Mammary epithelial cell (primary cell): ENCODE measurements at places on chromosomes 12 and 14. TPM values are rescaled to one million over a fixed set of nuclear protein-coding genes. Genes with fewer than 3 reads are reported as not detected.

GRCh38 chr12:99476956-99477355, 170.6 kb upstream of the GARIN6 start:
- DNase-seq = no peak

CLEC6A gene
- total RNA-seq = not detected in 2 replicates

BRMS1L gene
- total RNA-seq = 4.0 TPM

DNA sequence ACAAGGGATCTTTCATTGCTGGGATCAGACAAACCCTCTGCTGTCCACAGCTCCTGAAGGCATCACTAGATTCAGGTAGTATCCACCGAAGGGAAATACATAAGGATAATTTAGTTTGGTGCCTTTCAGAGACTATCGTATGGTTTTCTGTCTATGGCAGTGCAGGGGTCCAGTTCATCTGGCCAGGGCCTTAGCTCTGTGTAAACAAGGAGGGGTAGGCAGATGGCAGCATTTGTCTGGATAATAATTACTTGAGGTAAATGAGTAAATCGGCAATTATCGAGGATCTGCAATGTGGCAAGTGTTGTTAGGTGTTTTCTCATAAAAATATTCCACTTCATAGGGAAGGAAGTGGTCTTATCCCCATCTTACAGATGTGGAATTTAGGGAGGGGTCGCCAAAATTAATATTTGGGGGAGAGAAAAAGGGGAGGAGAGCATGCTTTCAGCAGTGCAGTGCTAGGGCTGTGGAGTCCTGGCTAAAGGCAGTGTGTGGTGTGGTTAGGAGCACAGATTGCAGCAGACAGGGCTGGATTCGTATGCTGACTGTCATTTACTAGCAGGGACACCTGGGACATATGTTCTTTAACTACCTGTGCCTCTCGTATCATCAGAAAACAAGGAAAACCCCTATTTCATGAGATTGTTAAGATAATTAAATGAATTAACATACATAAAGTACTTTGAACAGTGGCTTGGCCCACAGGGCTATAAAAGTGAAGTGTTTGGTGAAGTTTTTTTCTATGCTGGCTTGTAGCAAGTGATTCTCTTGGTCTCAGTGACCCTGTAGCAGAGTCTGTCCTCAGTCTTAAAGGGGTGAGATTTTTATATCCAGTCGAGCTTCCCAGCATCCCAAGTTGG, 27.1 kb downstream of the RASSF8 start:
- DNase-seq = no peak

- DNase-seq = no peak
Observed at GRCh38 chr12:120865098-120865497, 39.1 kb downstream of the SPPL3 start.

DNA sequence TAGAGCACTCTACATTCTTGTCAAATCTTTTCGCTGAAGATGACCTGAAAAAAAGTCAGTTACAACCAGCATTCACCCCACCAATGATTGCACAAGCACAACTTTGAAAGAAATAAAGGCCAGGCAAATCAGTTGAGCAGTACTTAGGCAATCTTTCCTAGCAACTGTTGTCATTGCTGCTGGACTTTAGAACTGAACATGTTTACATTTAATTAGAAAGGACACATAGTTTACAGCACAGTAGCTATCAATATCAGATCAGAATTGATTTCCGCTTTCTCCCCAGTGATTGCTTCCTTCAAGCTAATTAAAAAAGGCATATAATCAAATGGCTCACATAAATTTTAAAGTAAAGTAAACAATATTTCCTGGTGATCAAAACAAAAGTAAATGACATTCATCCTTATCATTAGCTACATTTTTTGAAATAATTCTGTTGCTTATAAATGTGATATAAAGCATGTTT, 128.4 kb downstream of the FOXA1 start:
- DNase-seq = no peak

- DNase-seq = no peak
Observed at GRCh38 chr12:52091869-52092268, 12.4 kb downstream of the SMIM41 start.

KRT73 gene
- not detected in 2 replicates for total RNA-seq

- no peak for DNase-seq
Observed at GRCh38 chr12:50988871-50989270, 36.5 kb downstream of the HIGD1C start.

DNA sequence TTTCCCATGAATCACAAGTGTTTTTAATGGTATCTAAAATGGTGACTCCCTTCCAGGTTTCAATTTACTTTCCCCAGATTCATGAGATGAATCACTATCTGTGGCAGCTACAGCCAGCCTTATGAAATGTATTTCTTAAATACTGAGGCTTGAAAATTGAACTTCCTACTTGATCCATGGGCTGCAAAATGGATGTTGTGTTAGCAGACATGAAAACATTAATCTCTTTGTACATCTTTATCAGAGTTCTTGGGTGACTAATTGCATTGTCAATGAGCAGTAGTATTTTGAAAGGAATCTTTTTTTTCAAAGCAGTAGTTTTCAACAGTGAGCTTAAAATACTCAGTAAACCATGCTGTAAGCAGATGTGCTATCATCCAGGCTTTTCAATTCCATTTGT, 250.8 kb downstream of the SLC6A15 start:
- DNase-seq = peak; percentile 32

DNA sequence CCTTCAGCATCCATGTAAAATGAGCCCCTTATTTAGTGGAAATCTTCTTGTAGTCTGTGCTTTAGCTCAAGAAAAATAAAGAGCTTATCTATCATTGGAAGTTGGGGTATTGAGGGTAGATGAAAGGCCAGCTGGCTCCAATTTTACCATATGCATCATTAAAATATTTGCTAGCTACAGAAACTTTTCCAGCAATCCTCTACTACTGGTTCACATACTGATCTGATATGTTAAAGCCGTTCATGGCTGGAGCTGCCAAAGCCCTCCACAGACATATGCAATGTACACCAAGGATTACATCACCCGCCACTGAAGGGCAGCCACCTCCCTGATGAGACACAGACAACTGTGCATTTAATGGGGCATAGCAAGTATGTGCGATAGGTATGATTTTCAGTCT, 1205.3 kb downstream of the GALC start:
- no peak for DNase-seq

DNA sequence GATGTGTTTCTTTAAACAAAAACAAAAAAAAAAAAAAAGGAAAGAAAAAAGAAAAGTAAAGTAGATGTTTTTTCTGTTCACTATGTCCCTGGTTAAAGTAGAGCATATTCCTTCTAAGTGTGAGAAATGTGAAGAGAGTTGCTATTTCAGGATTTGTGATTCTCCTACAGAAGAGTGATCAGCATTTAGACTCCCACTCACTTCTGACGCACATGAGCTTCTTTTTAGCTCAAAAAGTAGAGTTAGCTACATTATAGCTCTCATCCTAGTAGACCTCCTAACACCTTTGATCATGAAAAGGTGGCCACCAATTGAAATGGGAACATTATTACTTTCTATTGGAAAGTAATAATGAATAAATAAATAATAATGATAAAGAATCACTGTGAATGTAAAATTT, 368.2 kb downstream of the NAV3 start:
- DNase-seq = no peak

GRCh38 chr14:104579507-104579906, at the start of gene C14orf180:
TSS of gene C14orf180 (plus strand) at chr14:104579764. CDS start at chr14:104586431, 6,667 bp downstream.
- DNase-seq = no peak

KCNMB4 gene
- total RNA-seq = 1.0 TPM

CPNE8 gene
- total RNA-seq = 20.0 and 23.4 TPM in 2 replicates

GRCh38 chr14:56657604-56658003, 78.0 kb downstream of the TMEM260 start:
- DNase-seq = no peak

DNA sequence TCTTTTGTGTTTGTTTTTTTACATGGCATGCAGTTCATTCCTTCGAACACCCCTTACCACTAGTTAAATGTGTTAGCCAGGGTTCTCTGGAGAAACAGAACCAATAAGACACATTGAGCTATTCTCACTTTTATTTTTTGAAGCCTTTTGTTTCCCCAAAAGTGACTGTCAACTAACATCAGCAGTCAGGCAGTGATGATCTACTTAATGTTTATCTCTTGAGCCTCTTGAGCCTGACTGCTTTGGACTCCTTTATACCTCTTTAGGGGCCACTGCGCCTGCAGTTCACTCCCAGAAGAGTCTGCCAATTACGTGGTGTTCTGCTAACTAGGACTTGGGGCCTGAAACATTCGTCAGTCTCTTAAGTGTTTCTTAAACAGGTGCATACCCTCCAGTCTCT, 163.7 kb upstream of the FLRT2 start:
- no peak for DNase-seq

GRCh38 chr12:93989949-93990348, 158.4 kb upstream of the PLXNC1 start:
- no peak for DNase-seq

DNA sequence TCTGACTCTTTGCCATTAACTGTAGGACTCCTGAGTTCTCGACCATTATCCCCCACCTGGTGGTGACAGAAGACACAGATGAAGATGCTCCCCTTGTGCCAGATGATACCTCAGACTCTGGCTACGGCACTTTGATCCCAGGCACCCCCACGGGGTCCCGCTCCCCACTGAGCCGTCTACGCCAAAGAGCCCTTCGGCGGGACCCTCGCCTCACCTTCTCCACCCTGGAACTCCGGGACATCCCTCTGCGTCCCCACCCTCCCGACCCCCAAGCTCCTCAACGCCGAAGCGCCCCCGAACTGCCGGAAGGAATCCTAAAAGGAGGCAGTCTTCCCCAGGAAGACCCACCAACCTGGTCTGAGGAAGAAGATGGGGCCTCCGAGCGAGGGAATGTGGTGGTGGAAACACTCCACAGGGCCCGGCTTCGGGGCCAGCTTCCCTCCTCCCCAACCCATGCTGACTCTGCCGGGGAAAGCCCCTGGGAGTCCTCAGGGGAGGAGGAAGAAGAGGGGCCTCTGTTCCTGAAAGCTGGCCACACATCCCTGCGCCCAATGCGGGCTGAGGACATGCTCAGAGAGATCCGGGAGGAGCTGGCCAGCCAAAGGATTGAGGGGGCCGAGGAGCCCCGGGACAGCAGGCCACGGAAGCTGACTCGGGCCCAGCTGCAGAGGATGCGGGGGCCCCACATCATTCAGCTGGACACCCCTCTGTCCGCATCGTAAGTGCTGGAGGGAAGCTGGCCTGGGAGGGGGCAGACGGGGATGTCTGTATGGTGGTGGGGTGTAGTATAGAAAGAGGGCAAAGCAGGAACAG, 14.4 kb downstream of the TNFRSF1A start:
- DNase-seq = no peak

GRCh38 chr12:24839268-24839791, 109.6 kb downstream of the BCAT1 start:
- no peak for DNase-seq
